Right kidney (tissue), 9 donors: ENCODE measurements at places on chromosomes 5 and 9.

DNA sequence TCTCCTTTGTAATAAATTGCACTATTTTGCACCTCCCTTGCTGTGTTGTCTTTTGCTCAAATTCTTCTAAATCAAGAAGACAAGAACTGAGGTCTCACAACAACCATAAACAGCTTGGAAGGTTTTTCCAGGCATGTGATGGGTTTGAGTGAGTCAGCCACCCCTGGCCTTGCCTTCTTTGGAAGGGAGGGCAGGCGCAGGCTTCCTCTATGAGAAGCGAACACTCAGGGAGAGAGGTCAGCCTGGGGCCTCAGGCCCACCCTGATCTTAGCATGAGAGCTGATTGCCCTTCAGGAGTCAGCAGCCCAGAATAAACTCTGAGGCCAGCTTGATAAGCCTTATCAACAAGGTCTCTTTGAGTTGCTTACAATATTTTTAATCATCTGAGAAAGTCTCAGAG lies 31.6 kb downstream of the S1PR3 start:
- DNase-seq, result no peak

- no peak for DNase-seq
These were observed 139.7 kb downstream of the TLE1 start for GRCh38 chr9:81549500-81550206.

DNA sequence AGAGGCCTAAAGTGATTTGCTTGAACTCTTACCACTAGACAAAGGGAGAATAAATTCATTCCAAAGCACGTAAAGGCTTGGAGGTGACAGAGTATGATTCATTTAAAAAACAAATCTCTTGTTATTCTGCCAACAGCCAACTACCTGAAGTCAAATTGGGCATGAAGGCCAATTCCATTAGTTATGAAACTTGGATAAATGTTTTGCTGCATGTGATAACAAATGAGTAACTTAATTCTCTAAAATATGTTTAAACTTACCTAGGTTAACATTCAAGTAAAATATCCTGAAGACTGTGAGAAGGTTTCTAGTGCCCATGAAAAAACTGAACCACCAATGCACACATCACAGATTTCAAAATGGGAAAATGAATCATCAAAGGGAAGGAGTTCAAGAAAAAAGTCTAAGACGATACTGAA lies 120.1 kb upstream of the TSLP start:
- DNase-seq, result no peak

GRCh38 chr9:135515083-135515951 lies 5.9 kb upstream of the LCN1 start:
- DNase-seq, result no peak

DNA sequence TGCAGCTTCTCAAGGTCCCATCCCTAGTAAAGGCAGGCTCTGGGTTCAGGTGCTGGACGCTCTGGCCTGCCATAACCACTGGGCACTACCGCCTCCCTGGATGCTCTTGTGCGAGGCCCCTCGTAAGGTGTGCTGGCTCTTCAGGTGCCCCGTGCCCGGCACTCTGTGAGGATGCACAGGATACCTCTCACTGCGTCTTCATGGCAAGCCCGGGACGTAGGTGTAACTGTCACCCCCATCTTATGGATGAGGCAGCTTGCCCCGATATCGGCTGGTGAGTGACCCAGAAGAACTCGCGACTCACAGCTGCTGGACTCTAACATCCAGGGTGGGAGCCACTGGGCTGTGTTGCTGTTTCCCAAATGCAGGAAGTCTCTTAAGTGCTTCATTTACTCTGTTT lies 79.0 kb downstream of the GTF3C4 start:
- DNase-seq, result no peak

- DNase-seq, result no peak
These were observed 985 bp upstream of the WDR38 start for GRCh38 chr9:124852121-124852828.

DNA sequence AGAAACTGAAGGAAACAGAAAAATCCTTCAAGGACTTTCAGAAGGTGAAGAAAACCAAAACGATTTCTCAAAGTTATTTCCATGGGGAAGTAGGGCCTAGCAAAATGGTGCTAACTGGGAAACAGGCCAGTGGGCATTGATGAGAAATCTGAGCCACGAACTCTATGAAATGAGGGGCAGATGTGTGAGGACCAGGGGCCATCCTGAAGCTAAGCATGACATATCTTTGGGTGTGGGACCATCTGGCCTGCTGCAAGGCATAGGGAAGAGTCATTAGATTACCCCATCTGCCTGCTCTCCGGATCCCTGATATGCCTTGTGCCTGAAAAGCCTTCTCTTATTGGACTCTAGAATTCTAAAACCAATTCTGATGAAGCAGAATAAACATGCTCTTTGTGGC lies 143.8 kb downstream of the PALM2AKAP2 start:
- DNase-seq, result no peak

DNA sequence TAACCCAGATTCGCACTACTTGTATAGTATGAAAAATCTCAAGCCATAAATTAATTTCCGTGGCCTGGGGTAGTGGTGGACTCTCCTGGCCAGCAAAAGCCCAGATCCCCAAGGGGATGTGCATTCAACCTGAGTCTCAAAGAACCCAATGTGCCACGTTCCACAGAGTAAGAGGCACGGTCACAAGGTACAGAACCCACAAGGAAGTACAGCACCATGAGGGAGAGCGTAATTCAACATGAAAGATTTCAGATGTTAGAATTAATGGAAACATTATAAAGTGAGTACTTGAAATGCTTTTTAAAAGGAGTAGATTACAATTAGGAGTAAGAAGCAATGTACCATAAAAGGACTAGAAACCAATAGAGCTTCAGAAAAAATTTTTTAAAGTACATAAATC lies 23.4 kb downstream of the SRD5A1 start:
- DNase-seq, result no peak

DNA sequence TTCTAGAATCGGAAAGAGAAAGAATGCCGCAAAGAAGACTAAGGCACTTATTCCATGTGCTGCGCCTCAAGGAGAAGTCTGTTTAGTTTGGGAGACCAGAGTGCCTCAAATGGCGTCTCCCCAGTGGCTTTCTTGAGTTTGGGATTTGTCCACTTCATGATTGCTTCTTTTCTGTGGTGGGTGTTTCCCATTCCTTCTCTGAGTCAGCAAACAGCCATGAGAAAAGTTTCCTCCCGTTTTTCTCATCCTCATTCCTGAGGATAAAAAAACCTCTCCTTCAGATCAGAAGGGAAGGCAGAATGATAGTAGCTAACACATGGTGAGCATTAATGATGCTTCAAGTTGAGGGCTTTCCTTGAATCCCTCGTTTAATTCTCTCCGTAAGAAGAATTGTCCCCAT lies 275.9 kb upstream of the WWC1 start:
- no peak for DNase-seq

DNA sequence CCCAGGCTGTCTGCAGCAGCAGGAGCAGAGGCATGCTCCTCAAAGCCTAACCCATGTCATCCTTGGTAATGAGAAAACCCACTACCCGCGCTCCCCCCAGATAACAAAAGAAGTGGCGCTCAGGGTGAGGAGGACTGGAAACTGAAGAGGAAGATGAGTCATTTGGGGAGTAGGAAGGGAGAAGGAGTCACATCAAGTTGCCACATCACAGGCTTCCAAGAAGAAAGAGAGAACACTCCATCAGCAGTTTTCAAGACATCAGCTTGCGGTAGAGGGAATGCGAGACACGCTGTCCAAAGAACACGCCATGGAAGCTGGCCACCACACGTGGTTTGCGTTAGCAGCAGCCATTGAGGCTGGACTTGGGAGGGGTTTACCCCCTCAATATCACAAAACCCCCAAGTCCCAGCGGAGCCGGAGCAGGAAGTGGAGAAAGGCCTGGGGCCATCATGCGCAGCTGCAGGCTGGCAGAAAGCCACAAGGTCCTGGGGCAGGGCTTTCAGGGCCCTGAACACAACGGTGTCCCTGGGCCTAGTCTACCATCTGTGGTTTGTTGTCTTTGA lies 41.5 kb downstream of the SH3PXD2B start:
- no peak for DNase-seq

DNA sequence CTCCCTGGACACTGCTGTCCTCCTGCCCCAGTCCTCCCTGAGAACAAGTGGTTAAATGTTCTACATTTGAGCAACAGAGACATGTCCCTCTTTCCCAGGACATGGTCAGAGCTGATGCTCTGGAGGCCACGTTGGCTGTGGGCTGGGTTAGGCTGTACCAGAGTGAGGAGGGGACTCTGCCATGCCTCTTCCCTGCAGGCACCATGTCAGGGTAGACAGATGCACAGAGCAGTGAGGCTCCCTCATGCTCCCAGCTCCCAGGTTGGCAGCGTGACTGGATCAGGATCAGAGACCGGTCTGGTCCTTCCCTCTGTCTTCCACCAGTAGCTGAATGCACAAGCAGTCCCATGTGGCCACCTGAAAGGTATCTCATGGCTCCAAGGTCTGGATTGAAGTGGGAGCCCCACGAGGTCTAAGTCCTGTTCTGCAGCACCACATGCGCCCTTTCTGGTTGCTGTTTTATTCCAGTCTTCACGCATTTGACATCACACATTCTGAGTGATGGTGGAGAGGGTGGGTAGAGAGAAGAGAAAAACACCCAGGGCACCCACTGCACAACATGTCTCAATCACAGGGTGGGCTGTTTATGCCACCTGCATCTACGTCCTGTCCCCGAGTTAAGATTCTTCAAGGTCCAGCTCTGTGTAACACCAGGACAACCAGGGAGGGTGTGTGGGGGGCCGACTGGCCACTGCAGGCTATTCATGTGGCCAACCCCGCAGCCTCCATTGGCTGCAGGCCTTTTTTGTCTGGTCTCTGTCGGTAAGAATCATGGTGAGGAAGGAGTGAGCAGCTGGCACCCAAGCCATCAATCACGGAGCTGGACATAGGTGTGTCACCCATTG lies 204.9 kb downstream of the FANCC start:
- no peak for DNase-seq

DNA sequence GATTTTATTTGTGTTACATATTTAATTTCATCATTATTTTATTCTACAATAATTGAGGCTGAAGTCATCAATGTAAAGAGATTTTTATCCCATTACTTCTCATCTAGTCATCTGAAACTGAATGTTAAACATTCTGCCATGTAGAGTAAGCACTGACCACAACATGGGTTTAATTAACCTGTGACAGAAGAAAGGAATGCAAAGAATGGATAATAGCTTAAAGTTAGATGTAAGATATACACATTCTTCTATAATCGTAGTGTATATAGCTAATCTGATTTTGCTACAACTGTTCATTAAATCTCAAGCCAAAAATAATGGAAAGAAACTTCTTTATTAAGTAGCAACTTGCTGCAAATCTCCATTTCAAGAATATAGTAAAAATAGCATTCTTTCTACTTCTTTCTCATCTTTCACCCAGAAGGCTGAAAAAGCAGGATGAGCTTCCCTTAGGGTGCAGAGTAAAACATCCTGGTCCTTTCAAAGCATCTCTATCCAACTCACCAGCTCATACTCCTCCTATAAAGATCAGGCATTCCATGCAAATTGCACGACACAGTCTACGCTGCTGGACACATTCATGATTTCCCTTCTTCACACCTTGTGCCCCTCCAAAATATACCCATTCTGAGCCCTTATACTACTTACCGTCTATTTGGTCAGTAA lies 115.2 kb downstream of the EFNA5 start:
- DNase-seq, result no peak

DNA sequence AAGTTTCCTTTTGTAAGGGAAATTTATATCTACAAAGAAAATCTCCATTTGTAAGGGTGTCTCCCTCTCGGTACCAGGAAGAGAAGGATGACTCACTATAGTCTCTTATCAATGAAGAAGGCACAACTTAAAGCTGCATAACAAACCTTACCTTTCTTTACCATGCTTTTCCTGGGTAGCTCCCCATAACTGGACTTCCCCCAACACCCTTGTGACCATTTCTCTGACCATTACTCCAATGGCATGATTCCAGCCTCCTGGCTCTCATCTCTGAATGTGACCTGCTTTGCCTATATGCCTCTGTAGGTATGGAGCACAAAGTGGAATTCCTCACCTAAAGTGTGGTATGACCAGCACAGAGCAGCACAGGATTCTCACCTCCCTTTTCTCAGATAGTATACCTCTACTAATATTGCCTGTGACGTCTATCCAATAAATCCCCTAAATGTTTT lies 62.8 kb downstream of the GNA14 start:
- no peak for DNase-seq

GRCh38 chr5:33041586-33041985 lies 330.5 kb downstream of the NPR3 start:
- DNase-seq, result no peak

GRCh38 chr5:151081431-151082281 lies 822 bp upstream of the TNIP1 start:
- no peak for DNase-seq

DNA sequence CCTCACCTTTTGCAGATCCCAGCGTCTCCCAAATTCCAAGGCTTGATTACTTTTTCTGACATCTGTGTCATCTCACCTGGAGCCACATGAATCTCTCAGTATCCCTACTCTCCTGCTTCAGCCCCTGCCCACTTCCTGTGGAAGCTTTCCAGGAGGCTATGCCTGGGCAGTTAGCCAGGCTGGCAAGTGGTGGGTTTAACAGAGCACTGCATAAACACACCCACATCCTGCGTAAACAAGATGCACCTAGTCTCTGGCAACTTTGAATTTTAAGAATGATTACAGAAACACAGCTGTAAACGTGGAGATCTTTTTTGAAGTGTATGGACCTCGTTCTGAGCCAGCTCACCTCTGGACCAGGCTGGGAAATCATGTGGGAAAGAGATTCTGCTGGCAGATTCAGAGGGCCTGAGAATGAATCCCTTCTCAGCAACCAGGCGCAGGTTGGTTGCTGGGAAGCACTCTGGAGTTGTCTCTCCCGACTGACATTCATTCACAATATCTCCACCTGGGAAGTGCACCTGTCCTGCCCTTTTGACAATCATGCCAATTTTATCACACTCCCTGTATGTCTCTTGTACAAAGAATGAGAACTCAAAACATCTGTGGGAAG lies 55.7 kb upstream of the FANCC start:
- DNase-seq, result peak; percentile 36

DNA sequence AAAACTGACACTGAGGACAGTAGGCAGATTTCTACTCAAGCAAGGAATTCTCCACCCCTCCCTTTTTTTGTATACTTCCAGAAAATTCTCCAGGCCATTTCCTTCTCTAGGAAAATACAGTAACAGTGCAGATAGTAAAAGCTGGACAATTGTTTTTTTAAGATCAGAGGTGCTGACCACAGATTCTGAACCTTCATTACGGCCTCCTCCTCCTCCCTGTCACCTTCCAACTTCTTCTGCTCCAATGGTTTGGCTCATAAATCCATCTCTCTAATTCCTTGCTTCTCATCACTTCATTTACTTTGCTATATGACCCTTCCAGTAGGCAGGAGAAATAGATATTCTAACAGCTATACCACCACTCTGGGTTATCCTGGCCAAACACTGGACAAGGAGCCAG lies 220.6 kb downstream of the FBN2 start:
- peak; percentile 7 for DNase-seq
